Stimulated activated CD8-positive, alpha-beta memory T cell treated with anti-CD3 and anti-CD28 coated beads, Interleukin-2, amount 100 ng/mL, for 1 hour (primary cell): ENCODE measurements at places on chromosomes 2 and 18.

DNA sequence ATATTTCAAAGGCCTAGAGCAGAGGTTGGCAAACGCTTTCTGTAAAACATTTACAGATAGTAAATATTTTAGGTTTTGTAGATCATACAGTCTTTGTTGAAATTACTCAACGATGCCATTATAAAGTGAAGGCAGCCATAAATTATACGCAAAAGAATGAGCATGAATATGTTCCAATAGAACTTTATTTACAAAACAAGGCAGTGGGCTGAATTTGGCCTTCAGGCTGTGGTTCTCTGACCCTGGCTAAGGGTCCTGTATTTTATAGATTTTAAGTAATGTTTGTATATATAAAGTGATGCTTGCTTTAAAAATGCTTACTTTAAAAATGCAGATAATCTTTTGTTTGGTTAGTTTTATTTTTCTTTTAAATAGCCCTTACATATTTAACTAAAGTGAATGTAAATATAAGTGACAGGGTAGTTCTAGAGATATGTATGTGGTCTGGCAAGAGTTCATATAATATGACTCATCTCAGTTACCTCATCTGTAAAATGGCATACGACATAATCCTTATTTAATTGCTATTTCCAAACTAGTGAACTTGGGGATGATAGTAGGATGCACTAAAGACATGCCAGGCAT, 51.7 kb upstream of the ATP5MC3 start:
- DNase-seq, result no peak

DNA sequence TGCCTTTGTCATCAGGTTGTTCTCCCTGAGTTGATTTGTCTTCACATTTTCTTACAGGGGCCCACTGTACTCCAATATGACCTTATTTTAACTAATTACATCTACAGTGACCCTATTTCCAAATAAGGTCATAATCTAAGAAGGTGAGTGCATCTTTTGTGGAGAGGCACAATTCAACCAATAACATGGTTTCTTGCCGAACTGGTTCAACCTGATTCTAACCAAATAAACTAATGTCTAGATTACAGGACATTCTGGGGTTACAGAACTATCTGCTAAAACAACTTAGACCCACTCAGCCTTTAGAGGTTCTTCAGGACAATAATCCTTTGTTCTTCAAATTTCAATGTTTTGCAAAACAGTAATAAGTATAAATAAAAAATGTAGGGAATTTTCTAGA, 496.5 kb upstream of the SOX11 start:
- DNase-seq, result no peak

- DNase-seq, result no peak
These were observed 10.4 kb downstream of the ST8SIA3 start for GRCh38 chr18:57362714-57363113.

DNA sequence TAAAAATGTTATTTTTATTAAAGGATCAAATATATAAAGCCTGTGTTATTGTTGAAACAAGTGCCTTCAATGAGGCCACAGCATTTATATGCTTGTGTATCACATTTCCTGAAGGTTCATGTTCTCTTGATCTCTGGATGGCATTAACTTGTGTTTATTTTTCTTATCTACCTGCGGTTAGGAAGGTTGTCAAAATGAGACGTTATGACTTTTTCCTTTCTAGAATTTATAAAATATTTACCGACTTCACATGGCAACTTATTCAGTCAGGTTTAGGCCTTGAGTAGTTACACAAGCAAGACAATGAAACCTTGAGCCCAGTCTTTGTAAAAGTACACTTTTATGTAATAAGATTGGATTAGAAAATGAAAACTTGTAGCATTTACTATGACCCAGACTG, 196.4 kb upstream of the ACVR2A start:
- no peak for DNase-seq
